ENCODE measurements at places on chromosomes 3 and 15. TPM values are rescaled to one million over a fixed set of nuclear protein-coding genes. Genes with fewer than 3 reads are reported as not detected.

GRCh38 chr3:143443851-143444331 lies 324.3 kb downstream of the CHST2 start:
- DNase-seq = peak; percentile 98

- no peak for DNase-seq
Observed at GRCh38 chr3:111952086-111952485, 26.7 kb upstream of the ABHD10 start.

SLC28A2 gene
- not detected for total RNA-seq

DNA sequence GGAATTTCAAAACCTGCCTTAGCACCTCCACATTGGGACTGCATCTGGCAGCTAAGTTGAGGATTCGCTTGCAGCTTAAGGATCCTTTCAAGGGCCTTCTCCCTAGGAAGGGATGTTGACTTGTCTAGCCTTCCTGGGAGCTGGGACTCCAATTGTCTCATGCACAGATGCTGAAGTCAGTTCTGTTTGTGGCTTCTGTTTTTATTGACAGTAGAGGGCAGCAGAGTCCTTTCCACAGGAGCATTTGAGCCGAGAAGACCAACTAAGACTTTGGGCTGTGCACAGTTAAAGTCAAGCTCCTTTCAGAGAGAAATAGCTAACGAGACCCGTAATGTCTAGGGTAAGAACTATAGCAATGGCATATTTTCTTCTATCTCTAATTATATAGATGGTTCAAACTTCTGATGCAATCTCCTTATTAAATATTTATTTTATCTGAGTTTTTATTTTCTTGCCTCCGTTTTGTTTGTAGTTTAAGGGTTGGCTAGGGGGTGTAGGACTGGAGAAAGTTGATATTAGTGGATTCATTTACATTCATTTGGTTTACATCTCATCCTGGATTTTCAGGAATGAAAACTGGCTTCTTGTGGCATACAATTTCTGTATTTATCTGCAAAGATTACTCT lies 59.7 kb upstream of the KBTBD8 start:
- DNase-seq = peak; percentile 53

CD86 gene
- total RNA-seq = not detected

- DNase-seq = peak; percentile 64
Observed at GRCh38 chr3:129593595-129594339, 12.7 kb downstream of the PLXND1 start.

EFHB gene
- not detected for total RNA-seq

- DNase-seq = no peak
Observed at GRCh38 chr15:70322051-70322668, 224.4 kb upstream of the TLE3 start.

PLAAT1 gene
- total RNA-seq = 29.3 TPM

Data from A172 (cell line).